Bronchial epithelial cell (primary cell): ENCODE measurements at places on chromosomes 13 and 19.

GRCh38 chr19:10718205-10719196, 622 bp downstream of the DNM2 start:
- DNase-seq, result peak; percentile 9

DNA sequence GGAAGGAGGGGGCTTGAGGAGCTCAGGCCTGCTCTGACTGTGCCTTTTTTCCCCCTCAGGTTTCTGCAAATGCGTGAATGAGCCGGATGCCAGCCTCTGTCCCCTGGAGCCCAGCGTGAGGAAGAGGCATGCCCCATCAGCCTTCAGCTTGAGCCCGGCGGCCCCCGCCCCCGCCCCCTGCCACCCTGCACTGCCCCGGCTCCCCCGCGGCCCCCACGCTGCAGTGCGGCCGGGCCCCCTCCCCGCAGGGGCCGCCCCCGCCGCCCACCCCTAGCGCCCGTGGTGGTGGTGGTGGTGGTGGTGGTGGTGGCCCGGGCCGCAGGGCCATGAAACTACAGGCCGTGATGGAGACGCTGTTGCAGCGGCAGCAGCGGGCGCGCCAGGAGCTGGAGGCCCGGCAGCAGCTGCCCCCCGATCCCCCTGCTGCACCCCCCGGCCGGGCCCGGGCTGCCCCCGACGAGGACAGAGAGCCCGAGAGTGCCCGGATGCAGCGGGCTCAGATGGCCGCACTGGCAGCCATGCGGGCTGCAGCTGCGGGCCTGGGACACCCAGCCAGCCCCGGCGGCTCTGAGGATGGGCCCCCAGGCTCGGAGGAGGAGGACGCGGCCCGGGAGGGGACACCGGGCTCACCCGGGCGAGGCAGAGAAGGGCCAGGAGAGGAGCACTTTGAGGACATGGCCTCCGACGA, 3.5 kb downstream of the ARID3A start:
- DNase-seq, result no peak

GRCh38 chr13:99381766-99382165, 74.6 kb upstream of the GPR183 start:
- DNase-seq, result no peak

DNA sequence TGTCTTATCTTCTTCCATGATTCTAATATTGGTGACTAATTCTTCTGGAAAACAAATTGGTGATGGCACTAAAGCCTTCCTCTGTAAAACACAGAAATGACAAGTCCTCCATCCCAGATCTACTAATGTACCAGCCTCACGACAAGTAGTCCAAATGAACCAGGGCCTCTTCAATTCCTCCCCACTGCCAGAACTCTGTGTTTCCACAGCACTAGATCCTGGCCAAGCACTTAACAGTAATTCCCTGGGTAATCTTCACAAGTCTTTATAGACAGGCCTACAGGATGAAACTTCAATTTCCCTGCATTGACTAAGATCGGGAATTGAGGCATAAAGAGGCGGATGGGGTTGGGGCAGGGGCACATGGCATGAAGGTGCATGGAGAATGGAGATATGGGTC, 52.7 kb downstream of the SIAH3 start:
- no peak for DNase-seq

- peak; percentile 1 for DNase-seq
These were observed 258.7 kb upstream of the GPC6 start for GRCh38 chr13:92967923-92968322.

- no peak for DNase-seq
These were observed 514.5 kb upstream of the KLHL1 start for GRCh38 chr13:70622796-70623195.

GRCh38 chr19:11141937-11142527, 13.6 kb downstream of the SPC24 start:
- no peak for DNase-seq

DNA sequence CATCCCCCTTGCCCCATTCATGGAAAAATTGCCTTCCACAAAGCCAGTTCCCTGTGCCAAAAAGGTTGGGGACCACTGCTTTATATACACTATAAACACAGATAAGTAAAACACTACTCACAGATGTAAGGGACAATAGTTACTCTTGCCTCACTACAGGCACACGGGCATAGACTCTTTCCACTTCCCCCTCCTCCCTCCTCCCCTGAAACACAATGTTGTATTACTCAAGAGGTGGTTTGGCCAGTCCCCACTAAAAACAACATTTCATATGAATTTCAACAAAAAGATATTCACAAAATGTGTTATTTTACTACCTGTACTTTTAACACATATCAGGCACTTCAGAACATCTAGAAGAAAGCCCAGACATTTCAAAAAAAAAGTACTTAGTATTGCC, 45.1 kb downstream of the EPSTI1 start:
- no peak for DNase-seq
